ENCODE measurements at places on chromosomes 12 and 14.
A peak's percentile ranks its signal among the peaks of the same experiment; 100 is the strongest.

GRCh38 chr14:72649603-72650227 is 244.2 kb downstream of the DPF3 start:
- DNase-seq = no peak

DNA sequence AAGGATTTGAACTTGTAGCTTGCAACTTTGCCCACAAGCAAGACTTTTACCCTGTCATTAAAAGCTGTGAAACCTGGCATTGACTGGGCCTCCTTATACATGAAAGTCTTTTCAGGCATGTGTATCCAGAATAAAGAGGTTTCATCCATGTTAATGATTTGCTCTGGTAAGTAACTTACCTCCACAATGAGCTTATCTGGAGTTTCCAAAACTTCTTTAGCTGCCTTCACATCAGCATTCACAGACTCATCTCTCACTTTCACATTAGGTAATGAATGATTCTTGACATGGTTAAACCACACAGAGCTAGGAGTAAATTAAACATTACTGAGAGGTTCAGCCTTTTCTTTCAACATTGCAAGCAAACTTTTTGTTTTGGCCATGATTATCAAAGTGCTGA is 234.4 kb upstream of the CLEC14A start:
- no peak for DNase-seq

GRCh38 chr14:29814156-29815015 is 113.3 kb downstream of the PRKD1 start:
- no peak for DNase-seq

DNA sequence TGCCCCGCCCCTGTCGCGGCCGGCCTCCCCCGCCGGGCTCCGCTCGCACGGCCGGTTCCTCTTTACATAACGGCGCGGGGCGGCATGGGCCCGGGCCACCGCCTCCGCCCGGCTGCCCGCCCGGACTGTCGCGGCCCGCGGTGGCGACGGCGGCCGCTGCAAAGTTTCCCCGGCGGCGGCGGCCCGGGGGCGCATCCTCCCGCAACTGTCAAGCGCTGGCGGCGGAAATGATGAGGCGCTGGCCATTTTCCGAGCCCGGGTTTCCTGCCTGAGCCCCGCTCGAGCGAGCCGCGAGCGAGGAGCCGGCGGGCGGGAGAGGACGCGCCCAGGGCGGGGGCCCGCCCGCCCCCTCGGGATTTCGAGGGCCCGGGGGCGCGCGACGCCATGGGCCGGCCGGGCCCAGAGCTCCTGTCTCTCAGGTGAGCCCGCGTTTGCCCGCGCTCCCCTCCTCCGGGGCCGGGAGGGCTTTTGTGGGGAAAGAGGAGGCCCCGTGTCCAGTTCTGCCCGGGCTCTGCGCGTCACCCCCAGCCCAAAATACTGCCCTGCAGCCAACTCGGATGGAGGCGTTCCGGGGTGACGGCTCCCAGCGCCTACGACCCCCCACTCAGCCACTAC is at the start of gene SH2B3:
TSS of gene SH2B3 (plus strand) at position 65 of the 615 bp plus-strand sequence. CDS start 12,223 bp downstream, outside the sequence.
- DNase-seq = peak; percentile 62

- DNase-seq = no peak
Measured at GRCh38 chr14:72625689-72626088, 268.2 kb downstream of the DPF3 start.

DNA sequence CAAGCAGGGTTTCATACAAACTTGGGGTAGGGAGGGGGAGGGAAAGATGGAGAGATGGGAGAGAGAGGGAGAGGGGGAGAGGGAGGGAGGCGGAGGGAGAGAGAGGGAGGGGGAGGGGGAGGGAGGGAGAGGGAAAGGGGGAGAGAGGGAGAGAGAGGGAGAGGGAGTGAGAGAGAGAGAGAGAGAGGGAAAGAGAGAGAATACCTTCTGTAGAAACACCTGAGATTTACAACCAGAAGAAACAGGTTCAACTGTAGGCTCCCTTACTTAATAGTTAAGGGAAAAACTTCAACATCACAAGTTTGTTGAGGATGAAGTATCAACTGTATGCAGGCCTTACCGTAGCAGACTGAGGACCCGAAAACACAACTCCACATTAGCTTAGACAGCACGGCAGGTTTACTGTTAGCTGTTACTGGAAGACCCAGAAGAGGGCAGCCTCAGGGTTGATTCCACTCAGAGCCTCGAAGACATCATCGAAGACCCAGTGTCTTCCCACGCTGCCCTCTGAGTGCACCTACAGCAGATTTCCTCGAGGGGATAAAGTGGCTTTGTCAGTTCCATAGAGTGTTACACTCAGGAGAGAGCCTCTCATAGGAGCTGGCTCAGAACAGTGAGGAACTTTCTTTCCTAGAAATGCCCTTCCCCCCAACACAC is 72.4 kb downstream of the NT5DC3 start:
- no peak for DNase-seq

GRCh38 chr14:98189062-98189461 is 1082.9 kb downstream of the BCL11B start:
- no peak for DNase-seq

- no peak for DNase-seq
Measured at GRCh38 chr14:55835985-55836384, 256.0 kb downstream of the KTN1 start.

DNA sequence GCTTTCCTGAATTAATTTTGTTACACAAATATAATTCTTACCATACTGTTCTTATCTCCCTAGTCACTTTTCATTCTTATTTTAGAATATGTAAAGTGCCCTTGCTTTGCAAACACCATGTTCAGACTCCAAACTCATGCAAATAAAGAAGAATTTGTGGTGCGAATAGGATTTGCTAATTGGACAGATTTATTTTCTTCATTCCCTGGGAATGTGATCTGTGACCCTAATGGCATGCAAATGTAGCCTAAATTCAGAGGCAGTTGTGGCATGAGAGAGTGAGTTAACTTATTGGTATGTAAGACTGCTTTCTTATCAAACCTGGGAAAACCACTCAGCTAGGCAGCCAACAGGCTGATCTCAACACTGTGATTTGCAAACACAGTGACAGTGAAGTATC is 10.0 kb downstream of the CAPZA3 start:
- DNase-seq = no peak

GRCh38 chr12:128857133-128857763 is 4.0 kb downstream of the GLT1D1 start:
- no peak for DNase-seq

GRCh38 chr12:94534774-94535509 is 75.3 kb upstream of the CEP83 start:
- no peak for DNase-seq

- no peak for DNase-seq
Measured at GRCh38 chr12:4450551-4451112, 5.0 kb upstream of the FGF6 start.

DNA sequence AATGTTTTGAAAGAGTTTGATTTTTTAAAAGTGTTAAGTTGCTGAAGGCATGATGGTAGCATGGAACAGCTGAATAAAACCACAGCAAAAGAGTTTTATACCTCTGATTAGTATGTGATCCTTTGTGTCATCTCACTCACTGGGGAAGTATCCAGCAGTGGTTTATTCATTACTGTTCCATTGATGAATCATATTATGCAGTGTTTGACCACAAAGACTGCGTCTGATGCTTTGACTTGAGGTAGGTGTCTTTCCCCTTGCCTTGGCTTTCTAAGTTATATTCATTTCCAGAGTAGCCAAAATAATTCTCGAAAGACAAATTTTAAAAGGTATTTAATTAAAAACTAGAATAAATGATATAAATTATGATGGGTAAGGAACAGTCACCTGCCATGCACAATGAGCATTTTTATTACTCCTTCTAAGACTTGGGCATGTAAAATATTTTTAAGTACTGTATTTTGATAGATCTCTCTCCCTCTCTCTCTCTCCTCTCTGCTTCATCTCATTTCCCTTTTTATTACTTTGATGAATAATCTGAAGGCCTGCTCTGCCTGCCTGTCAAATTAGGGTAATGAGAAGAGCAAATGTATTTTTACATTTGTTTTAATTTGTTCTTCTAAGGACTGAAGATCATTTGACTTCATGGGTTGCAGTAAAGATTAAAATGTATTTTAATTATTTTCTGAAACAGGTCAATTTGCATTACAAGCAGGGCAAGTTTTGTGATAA is 164.9 kb downstream of the NAV3 start:
- DNase-seq = no peak

- no peak for DNase-seq
Measured at GRCh38 chr12:29711381-29711780, 72.4 kb downstream of the TMTC1 start.

GRCh38 chr12:49588721-49589516 is 16.5 kb downstream of the FAM186B start:
- no peak for DNase-seq

DNA sequence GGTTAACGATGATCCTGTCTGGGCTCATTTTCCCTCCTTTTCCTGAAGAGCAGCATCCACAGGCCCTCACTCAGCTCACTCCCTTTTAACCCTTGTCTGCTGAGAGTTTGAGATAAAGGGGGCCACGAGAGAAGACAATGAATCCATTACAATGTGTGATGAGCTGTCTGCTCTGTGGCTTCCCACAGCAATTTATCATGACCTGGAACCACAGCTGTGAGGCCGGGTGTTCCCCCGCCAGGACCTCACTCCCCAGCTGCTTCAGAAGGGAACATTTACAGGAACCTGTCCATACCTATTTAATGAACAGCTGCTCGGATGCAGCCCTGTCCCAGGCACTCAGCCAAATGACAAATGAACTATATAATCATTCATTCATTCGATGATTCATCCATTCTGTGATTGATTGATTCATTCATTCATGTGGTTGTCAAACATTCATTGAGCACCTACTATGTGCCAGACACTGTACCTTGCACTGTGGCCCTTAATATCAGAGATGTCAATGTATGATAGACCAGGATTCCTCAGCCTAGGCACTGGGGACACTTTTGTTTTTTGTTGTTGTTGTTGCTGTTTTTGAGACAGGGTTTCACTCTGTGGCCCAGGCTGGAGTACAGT is 18.5 kb upstream of the P2RX7 start:
- DNase-seq = no peak

- DNase-seq = no peak
Measured at GRCh38 chr12:102215992-102216691, 18.5 kb upstream of the PMCH start.

GRCh38 chr12:65616022-65616421 is 208.3 kb upstream of the HMGA2 start:
- no peak for DNase-seq

GRCh38 chr12:19959353-19959752 is 409.0 kb upstream of the PDE3A start:
- DNase-seq = no peak

DNA sequence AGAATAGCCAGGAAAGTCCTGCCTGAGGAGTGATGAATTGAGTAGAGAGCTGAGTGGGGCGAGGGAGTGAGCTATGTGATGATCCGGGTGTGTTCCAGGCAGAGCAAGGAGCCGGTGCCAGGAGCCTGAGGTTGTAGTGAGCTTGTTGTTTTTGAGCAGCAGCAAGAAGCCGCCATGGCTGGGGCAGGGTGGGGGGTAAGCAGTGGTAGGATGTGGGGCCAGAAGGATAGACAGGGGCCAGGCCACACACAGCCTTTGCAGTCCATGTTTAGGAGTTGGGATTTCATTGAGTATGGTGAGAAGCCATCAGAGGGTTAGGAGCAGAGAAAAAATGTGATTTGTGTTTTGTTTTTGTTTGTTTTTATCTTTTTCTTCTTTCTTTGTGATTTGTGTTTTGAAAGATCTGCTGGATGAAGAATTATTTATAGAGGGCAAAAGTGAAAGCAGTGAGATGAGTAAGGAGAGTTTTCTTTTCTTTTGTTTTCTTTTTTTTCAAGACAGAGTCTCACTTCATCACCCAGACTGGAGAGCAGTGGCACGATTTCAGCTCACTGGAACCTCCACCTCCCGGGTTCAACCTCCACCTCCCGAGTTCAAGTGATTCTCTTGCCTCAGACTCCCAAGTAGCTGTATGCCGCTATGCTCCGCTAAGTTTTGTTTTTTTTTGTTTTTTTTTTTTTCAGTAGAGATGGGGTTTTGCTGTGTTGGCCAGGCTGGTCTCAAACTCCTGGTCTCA is 92.3 kb upstream of the BCAT1 start:
- no peak for DNase-seq

- DNase-seq = no peak
Measured at GRCh38 chr14:101508196-101508947, 52.9 kb upstream of the DIO3 start.

GRCh38 chr12:47822401-47822800 is 2.7 kb upstream of the HDAC7 start:
- no peak for DNase-seq

DNA sequence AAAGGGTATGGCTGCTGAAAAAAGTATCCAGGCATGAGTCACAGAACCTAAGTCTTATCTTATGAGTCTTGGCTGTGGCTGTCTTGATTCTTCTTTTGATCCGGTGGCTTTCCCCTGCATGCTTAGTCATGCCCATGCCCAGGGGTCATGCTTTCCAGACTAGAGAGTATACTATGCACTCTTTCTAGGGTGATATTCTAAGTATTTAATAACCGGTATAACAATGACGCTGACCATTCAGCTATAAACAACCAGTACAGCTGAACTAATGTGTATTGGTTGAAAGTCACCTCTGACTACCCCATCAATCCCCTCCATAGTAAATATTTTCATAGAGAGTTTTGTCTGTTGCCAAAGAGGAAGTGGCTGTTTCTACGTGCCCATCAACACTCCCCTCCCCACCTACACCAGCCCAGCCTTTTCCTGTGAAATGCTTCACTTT is 34.7 kb upstream of the NRXN3 start:
- DNase-seq = no peak

- no peak for DNase-seq
Measured at GRCh38 chr14:78921856-78922255, 751.7 kb downstream of the NRXN3 start.

DNA sequence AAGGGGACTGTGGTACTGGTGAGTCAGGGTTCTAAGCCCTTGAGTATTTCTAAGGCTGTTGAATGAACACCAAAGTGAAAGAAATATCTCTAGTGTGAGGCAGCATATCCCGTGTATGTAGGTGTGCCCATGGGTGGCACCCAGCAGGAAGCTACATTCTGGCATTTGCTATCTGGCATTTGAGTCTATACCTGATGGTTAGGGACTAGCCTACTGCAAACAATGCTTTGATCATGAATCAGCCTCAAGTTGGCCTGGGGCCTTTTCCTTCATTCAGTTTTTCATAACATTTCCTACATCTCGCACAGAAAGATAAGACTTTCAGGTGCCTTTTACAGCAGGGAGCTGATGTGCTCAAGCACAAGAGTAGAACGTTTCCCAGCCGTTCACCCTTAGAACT is 85.7 kb upstream of the E2F7 start:
- DNase-seq = no peak

GRCh38 chr12:93009533-93009932 is 80.4 kb upstream of the EEA1 start:
- DNase-seq = no peak

DNA sequence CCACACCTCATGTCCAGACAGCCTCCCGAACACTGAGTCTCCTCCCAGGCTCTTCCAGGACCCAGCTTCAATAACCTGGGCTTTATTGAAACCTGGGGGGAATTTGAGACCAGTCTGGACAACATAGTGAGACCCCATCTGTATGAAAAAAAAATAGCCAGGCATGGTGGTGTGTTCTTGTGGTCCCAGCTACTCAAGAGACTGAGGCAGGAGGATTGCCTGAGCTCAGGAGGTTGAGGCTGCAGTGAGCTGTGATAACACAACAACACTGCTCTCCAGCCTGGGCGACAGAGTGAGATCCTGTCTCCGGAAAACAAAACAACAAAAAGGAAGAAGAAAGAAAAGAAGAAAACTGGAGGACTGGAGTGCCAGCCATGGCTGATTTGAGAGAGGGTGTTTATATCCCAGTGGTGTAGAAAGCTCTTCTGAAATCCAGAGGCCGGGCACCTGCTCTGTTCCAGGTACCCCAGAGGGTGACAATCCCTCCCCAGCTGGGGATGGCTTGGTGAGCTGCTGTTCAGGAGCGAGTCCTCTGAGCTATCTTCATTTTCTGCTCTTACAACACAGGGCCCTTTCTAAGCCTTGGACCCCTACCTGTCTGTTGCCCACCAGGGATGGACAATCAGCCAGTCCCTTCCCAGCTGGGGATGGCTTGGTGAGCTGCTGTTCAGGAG is 6.0 kb upstream of the PGF start:
- DNase-seq = no peak

Measured in stimulated activated CD4-positive, alpha-beta T cell treated with anti-CD3 and anti-CD28 coated beads, TNF-alpha, amount 100 ng/mL, for 1 hour (primary cell).